Activated CD8-positive, alpha-beta T cell treated with anti-CD3 and anti-CD28 coated beads for 36 hours (primary cell): ENCODE measurements at places on chromosomes 5 and 9. TPM values are rescaled to one million over a fixed set of nuclear protein-coding genes. Genes with fewer than 3 reads are reported as not detected.

DNA sequence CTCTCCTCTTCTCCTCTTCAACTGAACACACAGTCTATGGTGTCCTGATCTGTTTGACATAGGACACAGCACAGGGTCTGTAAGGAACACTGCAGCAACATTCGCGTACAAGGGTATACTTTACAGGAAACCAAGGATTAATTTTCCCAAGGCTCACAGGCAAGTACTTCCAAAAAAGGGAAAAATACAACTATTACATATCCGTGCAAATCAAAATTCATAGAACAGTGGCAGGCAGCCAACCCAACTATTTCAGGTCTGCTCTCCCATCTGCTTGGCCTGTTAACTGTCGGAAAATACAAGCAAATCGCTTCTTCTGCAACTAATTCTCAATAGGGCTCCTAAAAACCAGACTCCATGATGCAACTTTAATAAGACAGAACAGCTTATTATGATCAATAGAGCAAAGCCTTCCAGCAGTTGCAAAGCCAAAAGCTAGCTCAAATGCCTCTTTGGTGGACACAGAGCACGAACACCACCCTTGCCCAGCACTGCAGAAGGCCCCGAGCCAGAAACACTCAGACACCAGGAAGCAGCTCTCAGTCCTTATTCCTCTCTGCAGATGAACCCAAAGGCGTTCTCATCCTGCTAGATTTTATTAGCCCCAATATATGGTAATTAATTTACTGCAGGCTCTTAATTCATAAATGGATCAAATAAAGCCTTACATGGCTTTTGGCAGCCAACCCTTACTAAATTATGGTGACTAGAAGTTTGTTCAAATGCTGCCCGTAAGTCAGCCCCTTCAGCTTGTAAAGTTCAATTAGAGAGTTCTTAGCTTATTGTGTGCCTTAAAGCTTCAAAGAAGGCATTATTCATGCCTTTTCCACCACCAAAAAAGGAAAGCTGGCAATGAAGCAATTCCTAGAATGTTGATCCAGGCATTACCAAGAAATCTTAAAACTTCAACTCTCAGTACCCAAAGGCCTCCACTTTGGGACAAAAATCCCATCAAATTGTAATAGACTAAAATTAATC is 68.8 kb downstream of the ZNF608 start:
- no peak for DNase-seq

GRCh38 chr5:117794847-117795246 is 1193.5 kb downstream of the DTWD2 start:
- no peak for DNase-seq

- no peak for DNase-seq
Observed at GRCh38 chr9:118094387-118094786, 390.2 kb downstream of the TLR4 start.

Gene CYSRT1
- total RNA-seq, result 0.34 TPM

GRCh38 chr5:168601972-168602371 is 22.8 kb upstream of the PANK3 start:
- no peak for DNase-seq

- DNase-seq, result no peak
Observed at GRCh38 chr5:179716286-179716685, 16.3 kb upstream of the MAML1 start.

Gene ADAMTS12
- total RNA-seq, result not detected

- no peak for DNase-seq
Observed at GRCh38 chr9:129428864-129429577, 191.9 kb downstream of the C9orf50 start.

DNA sequence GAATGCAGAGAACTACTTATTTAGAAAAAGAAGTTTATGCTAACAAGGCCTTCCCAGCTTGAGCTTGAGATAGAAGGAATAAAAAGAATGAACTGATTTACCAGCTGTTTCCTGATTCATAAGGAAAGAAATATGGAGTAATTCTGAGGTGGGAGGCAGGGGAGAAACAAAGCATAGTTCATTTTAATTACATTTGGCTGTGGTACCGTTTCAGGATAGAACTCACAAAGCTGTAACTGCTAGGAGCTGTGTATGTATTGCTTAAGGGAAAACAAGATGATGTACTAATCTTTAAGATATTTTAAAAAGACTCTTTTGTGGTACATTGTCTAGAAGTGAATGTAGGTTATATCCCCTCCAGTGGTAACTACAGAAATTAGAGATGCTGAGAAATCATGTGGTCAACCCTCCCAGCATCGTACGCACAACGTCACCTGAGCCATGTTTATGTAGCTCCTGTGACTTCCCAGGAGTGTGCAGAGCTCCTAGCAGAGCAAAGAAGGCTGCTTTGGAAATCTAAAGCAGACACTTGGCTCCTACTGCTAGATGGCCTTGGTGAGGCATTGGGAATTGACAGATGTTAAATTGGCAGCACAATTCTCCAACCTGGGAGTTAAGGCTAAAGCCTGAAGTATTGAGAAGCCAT is 208.3 kb upstream of the VLDLR start:
- DNase-seq, result no peak

GRCh38 chr5:125194883-125195282 is 448.4 kb upstream of the ZNF608 start:
- DNase-seq, result no peak

Gene SAPCD2
- total RNA-seq, result 13.7 TPM

- no peak for DNase-seq
Observed at GRCh38 chr5:10031817-10032216, 217.9 kb downstream of the ATPSCKMT start.

Gene MTMR12
- total RNA-seq, result 19.9 TPM

- no peak for DNase-seq
Observed at GRCh38 chr5:77355080-77355479, 137.0 kb downstream of the WDR41 start.

Gene CDK7
- 46.2 TPM for total RNA-seq

DNA sequence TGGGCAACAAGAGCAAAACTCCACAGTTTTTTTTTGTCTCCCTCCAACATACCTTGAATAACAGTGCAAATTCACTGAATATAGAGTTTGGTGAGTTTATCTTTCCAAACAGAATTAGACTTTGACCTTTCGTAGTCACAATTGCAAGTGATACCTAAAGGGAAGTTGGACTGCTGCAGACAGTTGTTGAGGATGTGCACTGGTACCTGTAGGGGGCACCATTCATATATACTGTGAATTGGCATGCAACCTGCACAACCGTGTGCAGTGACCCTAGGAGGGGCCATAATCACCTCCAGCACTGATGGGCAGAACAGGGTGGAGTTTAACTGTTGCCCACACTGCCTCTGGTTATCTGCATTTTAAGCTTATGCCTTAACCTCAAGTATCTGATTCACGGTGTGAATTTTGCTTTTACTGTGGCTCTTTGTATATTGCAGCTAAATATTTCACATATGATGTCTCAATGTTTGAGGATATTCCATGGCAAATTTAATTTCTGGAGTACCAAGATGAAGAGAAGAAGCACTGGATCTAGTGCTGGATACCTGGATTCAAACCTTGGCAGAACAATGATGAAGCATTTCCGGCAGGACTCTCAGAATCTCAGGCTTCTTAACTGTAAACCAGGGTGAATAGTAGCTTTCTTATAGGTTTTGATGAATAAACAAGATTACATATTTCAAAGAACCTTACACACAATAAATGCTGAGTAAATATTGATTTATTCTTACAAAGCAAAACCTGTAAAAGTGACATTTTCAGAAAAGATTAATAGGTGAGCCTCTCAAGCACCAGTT is 144.3 kb downstream of the ACTBL2 start:
- peak; percentile 28 for DNase-seq

Gene PTPDC1
- 4.9 TPM for total RNA-seq

GRCh38 chr9:73038613-73039012 is 85.8 kb upstream of the ALDH1A1 start:
- no peak for DNase-seq

- no peak for DNase-seq
Observed at GRCh38 chr5:59007460-59008063, 424.7 kb downstream of the RAB3C start.

- no peak for DNase-seq
Observed at GRCh38 chr9:136043441-136043991, 51.6 kb downstream of the NACC2 start.

DNA sequence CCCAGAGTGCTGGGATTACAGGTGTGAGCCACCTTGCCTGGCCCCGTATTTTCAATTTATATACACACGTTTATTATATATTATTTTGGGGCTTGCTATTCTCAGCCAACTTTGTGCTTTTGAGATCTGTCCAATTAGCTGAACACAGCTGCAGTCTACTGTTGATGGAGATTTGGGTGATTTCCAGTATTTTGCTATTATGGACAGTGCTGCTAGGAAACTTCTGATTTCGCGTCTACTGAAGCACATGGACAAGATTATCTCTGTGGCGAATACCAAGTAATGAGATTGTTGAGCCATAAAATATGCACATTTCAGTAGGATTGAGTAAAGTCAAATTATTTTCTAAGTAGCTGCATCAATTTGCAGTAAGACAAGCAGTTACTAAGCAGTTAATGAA is 1731.2 kb upstream of the CDH6 start:
- no peak for DNase-seq

Gene ADGRV1
- not detected for total RNA-seq

GRCh38 chr5:171782332-171782966 is 3.2 kb upstream of the SMIM23 start:
- no peak for DNase-seq

- no peak for DNase-seq
Observed at GRCh38 chr9:129138476-129139232, 27.4 kb downstream of the PTPA start.

Gene PCDHA8
- not detected for total RNA-seq

DNA sequence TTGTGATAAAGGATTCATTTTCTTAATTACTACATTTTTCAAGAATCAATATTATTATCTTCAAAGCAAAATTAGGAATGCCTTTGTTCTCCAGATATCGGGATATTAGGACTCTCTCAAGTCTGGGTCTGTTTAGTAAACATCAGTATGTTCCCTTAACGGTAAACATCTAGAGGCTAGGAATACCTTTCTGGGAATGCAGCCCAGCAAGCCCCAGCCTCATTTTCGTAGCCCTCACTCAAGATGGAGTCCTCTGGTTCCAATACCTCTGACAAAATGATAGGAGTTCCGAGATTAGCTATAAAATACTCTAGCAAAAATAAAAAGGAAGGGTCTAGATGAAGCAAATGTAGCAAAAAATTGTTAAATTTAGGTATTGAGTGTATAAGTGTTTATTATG is 84.5 kb downstream of the TEX10 start:
- no peak for DNase-seq
